ENCODE measurements at places on chromosomes 7 and 10.
A peak's percentile ranks its signal among the peaks of the same experiment; 100 is the strongest.

DNA sequence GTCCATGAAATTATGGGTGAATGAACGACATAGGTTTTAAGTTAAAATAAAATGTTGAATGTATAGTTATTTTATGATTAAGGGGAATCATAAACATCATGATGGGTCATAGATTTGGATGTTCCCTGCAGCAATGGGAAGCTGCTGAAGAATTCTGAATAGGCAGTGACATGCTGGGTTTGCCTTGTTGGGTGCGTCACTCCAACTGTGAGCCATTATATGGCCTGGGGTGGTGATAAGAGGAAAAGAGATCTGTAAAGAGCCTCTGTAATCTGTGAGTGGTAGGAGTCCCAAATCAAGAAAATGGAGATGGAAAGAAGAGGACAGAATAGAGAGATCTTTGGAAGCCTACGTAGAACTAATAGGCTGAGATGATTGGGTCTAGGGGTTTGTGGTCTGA lies 58.1 kb upstream of the GPR26 start:
- no peak overlapping the region for H3K4me3 ChIP-seq
- no peaks in the 10 kb centered on the region for H3K36me3 ChIP-seq
- no peak overlapping the region for H3K27ac ChIP-seq
- DNase-seq: no peak

DNA sequence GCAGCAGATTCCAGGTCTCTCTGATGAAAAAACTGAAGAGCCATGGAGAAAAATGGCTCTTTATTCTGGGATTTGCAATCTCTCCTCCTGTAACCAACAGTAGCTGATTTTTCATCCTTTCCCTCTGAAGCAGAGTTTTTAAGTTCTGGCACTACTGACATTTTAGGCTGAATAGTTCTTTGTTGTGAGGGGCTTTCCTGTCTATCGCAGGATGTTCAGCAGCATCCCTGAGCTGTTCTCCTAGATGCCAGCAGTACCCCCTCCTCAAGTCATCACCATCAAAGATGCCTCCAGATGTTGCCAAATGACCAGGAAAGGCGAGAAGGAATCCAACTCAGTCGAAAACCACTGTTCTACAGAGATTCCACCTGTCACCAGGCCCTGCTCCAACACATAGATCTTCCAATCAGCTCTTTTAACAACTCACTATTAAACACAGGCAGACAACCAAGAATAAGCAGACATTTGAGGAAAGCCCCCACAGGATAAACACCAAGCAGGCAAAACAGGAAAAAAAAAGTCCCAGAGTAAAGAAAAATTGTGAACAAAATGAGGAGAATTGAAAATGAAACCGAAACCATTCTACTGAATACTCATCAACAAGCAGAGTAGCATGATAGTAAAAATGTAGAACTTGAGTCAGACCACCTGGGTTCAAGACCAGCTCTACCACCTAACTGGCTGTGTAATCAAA lies 124.8 kb downstream of the MPP7 start:
- DNase-seq: no peak
- peak overlapping the region; percentile 87 for H3K27ac ChIP-seq
- H3K4me3 ChIP-seq: peak overlapping the region; percentile 44
- H3K36me3 ChIP-seq: no peaks in the 10 kb centered on the region
- peaks cover 17% of the 10 kb centered on the region for H3K4me1 ChIP-seq

GRCh38 chr7:84058311-84059076 lies 136.1 kb downstream of the SEMA3A start:
- no peaks in the 10 kb centered on the region for H3K27me3 ChIP-seq
- no peak overlapping the region for H3K27ac ChIP-seq
- H3K36me3 ChIP-seq: no peaks in the 10 kb centered on the region
- H3K4me3 ChIP-seq: no peak overlapping the region
- no peaks in the 10 kb centered on the region for H3K4me1 ChIP-seq

DNA sequence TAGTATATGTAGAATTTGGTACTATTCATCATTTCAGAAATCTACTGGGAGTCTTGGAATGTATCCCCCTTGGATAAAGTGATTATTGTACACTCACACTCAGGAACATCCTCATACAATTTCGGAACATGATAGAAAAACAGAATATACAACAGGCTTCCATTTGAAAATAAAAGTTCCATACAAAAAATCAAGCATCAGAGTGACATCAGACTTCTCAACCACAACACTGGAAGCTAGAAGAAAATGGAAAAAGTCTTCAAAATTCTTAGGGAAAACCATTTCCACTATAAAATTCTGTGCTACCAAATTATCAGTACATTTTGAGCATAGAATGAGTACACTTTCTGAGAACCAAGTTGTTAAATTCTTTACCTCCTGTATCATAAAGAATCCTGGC lies 8.8 kb downstream of the LYZL1 start:
- H3K36me3 ChIP-seq: no peaks in the 10 kb centered on the region
- no peak overlapping the region for H3K27ac ChIP-seq
- DNase-seq: no peak
- H3K4me1 ChIP-seq: no peaks in the 10 kb centered on the region
- H3K27me3 ChIP-seq: peaks cover 21% of the 10 kb centered on the region

DNA sequence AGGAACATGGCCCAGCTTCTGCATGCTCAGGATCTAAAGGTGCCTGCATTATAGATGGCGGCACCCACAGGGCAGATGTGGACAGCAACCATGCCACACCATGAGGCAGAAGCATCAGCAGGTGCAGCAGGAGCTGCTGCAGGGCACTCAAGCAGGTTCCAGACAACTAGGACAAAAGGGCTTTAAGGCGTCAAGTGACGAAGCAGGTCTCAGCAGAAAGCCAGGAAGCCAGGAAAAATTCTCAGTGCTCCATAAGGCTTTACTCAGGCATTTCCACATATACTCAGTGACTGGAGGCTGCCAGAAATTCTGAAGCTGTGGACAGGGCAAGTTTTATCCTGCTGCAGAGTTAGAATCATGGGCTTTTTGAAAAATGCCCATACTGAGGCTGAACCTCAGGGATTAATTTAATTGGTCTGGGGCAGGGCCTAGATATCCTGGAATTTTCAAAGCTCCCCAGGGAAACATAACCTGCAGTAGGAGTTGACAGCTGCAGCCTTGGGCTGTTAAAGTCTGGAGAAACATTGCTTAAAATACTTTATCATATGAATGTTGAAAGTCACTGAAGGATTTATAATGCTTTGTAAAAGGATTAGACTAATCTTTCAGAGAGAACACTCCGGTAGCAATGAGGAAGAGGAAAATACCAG lies 68.1 kb upstream of the RNF148 start:
- no peaks in the 10 kb centered on the region for H3K4me1 ChIP-seq
- H3K36me3 ChIP-seq: no peaks in the 10 kb centered on the region
- H3K27me3 ChIP-seq: no peaks in the 10 kb centered on the region
- no peak for DNase-seq
- H3K27ac ChIP-seq: no peak overlapping the region

GRCh38 chr7:815284-816216 lies 16.7 kb upstream of the SUN1 start:
- H3K4me1 ChIP-seq: peaks cover 55% of the 10 kb centered on the region
- no peaks in the 10 kb centered on the region for H3K27me3 ChIP-seq
- H3K36me3 ChIP-seq: no peaks in the 10 kb centered on the region
- no peak for DNase-seq
- H3K4me3 ChIP-seq: peak overlapping the region; percentile 92

- H3K36me3 ChIP-seq: peaks cover 9% of the 10 kb centered on the region
- H3K4me1 ChIP-seq: peaks cover 3% of the 10 kb centered on the region
- H3K4me3 ChIP-seq: no peak overlapping the region
- DNase-seq: no peak
- no peak overlapping the region for H3K27ac ChIP-seq
- no peaks in the 10 kb centered on the region for H3K27me3 ChIP-seq
Measured at GRCh38 chr7:73487486-73487885, 34.6 kb downstream of the BAZ1B start.

DNA sequence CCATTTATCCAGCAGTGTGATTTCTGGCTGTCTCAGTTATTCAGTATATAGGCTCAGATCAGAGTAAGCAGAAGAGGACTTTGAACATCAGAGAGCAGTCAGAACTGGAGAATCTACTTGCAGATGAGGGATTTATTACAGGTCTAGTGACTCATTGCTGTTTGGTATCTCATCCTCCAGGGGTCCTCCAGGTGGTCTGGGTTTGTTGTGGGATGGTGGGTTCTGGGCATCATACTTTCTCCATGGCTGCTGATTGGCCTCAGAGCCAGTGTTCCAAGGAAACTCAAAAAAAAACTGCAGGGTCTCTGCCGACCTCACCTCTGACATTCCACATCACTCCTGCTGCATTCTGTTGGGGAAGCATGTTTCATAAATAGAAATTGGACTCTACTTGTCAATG lies 214.8 kb downstream of the CNTNAP2 start:
- no peak overlapping the region for H3K4me3 ChIP-seq
- no peaks in the 10 kb centered on the region for H3K36me3 ChIP-seq
- no peaks in the 10 kb centered on the region for H3K27me3 ChIP-seq
- DNase-seq: no peak
- H3K4me1 ChIP-seq: no peaks in the 10 kb centered on the region

DNA sequence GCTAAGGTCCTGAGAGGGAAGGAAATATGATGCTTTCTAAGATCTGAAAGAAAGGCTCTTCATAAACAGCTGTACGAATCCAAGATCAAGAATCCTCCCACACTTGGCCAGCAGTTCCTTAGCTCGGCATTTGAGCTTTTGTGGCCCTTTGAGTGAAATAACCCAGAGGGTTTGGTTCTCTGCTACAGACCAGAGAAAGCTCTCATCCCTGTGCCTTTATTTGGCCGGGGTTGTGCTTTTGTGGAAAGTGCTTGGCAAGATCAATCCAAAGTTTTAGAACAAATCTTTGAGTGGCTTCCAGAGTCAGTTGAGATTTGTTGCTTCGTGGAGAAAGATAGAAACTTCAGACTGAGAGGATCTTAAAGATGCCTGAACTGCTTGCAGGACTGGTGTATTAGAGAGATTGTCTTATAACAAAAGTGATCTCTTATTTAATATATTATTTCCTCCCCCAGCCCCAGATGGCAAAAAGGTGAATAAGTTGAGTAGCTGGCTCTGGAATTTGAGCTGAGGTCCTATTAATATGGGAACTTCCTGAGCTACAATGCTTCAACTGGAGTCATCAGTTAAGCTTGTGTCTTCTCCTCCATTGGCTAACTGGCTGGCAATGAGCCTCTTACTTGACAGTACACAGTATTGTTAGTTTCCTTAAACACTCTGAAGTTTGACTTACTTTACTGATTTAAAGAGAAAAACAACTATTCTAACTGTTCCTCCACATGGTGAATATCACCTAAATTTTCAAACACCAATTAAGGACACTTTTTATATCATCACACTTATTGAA lies 687.3 kb downstream of the MAGI2 start:
- no peak overlapping the region for H3K27ac ChIP-seq
- no peak for DNase-seq
- H3K36me3 ChIP-seq: no peaks in the 10 kb centered on the region
- H3K27me3 ChIP-seq: peaks cover 8% of the 10 kb centered on the region
- peaks cover 2% of the 10 kb centered on the region for H3K4me1 ChIP-seq

Data from naive B cell (primary cell).